Parietal lobe (tissue), 2 donors: ENCODE measurements at places on chromosomes 11 and 22. TPM values are rescaled to one million over a fixed set of nuclear protein-coding genes. Genes with fewer than 3 reads are reported as not detected.

TMEM191B gene
- total RNA-seq, result 3.8 TPM

BARX2 gene
- total RNA-seq, result not detected

MMP7 gene
- total RNA-seq, result not detected

OR10D3 gene
- not detected for total RNA-seq

RCOR2 gene
- 16.0 TPM for total RNA-seq

KRTAP5-2 gene
- not detected for total RNA-seq
